ENCODE measurements at places on chromosomes 4 and X. TPM values are rescaled to one million over a fixed set of nuclear protein-coding genes. Genes with fewer than 3 reads are reported as not detected.

Gene MAB21L2
- total RNA-seq = not detected

Gene FAM193A
- 47.2 TPM for total RNA-seq

Gene RHOXF2B
- not detected for total RNA-seq

Gene SLC34A2
- total RNA-seq = not detected

GRCh38 chr4:1210971-1211370 is 38.0 kb downstream of the CTBP1 start:
- H3K27me3 ChIP-seq = no peaks in the 10 kb centered on the region
- H3K4me1 ChIP-seq = peaks cover 7% of the 10 kb centered on the region
- no peak overlapping the region for H3K27ac ChIP-seq
- no peak overlapping the region for H3K4me3 ChIP-seq

DNA sequence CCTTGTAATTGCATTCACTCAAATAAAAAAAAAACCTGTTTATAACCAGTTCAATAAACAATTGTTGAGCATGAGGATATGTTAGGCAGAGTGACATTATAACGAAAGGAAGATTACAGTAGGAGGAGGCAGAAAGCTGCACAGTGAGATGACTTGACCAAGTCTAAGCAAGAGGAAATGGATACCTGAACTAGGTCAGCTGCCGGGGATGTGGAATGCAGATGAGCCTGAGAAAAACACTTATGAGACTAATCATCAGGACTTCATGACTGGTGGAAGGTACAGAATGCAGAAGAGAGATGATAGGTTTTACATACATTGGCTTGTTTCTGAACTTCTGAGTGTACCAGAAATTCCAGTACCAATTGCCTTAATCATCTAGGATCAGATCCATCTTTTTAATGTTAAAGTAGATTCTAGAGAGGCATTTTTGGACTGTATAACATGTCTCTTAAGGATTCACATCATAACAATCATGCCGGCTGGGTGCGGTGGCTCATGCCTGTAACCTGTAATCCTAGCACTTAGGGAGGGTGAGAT is 208.1 kb upstream of the PPP3CA start:
- no peak overlapping the region for H3K27ac ChIP-seq
- no peak for DNase-seq
- no peaks in the 10 kb centered on the region for H3K36me3 ChIP-seq
- H3K4me3 ChIP-seq = no peak overlapping the region
- no peaks in the 10 kb centered on the region for H3K27me3 ChIP-seq
- no peaks in the 10 kb centered on the region for H3K4me1 ChIP-seq

DNA sequence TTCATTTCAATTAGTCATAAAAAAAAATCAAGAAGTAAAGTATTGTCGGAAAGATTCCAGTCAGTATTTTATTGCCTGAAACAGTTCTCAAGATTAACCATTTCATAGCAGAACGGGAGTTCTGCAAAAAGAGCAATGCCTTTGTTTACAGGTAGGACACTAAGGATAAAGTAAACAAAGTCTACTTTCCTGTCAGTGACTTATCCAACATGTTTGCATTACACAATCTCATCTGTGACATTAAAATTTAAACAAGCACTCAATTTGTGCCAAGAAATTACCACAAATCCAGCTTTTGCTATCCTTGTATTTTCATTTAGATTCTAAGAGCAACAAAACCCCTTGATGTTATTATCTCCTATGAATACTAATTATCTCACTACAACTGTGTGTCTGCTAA is 306.5 kb upstream of the LDB2 start:
- H3K36me3 ChIP-seq = no peaks in the 10 kb centered on the region
- H3K4me1 ChIP-seq = no peaks in the 10 kb centered on the region
- H3K27ac ChIP-seq = no peak overlapping the region
- no peak overlapping the region for H3K4me3 ChIP-seq

DNA sequence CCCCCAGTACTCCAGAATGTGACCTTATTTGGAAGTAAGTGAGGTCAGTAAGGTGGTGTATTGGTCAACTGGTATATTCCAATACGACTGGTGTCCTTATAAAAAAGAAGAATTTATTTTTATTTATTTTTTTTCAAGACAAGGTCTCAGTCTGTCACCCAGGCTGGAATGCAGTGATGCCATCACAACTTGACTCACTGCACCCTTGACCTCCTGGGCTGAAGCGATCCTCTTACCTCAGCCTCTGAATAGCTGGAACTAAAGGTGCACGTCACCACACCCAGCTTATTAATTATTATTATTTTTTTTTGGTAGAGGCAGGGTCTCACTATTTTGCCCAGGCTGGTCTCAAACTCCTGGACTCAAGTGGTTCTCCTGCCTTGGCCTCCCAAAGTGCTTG is 115.1 kb upstream of the PITX2 start:
- H3K27me3 ChIP-seq = no peaks in the 10 kb centered on the region
- H3K27ac ChIP-seq = no peak overlapping the region
- H3K36me3 ChIP-seq = no peaks in the 10 kb centered on the region
- H3K4me3 ChIP-seq = no peak overlapping the region
- no peaks in the 10 kb centered on the region for H3K4me1 ChIP-seq

- no peak overlapping the region for H3K4me3 ChIP-seq
- H3K27ac ChIP-seq = no peak overlapping the region
- H3K27me3 ChIP-seq = no peaks in the 10 kb centered on the region
- H3K36me3 ChIP-seq = no peaks in the 10 kb centered on the region
- H3K4me1 ChIP-seq = no peaks in the 10 kb centered on the region
- DNase-seq = no peak
Measured at GRCh38 chr4:128427832-128428366, 140.3 kb upstream of the PGRMC2 start.

- no peaks in the 10 kb centered on the region for H3K36me3 ChIP-seq
- no peaks in the 10 kb centered on the region for H3K27me3 ChIP-seq
- DNase-seq = no peak
- peaks cover 7% of the 10 kb centered on the region for H3K4me1 ChIP-seq
- no peak overlapping the region for H3K27ac ChIP-seq
Measured at GRCh38 chr4:124710015-124710741, 2.4 kb downstream of the ANKRD50 start.

- H3K4me1 ChIP-seq = no peaks in the 10 kb centered on the region
- DNase-seq = no peak
- no peaks in the 10 kb centered on the region for H3K36me3 ChIP-seq
- no peak overlapping the region for H3K4me3 ChIP-seq
- H3K27ac ChIP-seq = no peak overlapping the region
- H3K27me3 ChIP-seq = no peaks in the 10 kb centered on the region
Measured at GRCh38 chr4:171203425-171203824, 609.8 kb upstream of the GALNTL6 start.

- H3K4me3 ChIP-seq = no peak overlapping the region
- no peaks in the 10 kb centered on the region for H3K36me3 ChIP-seq
- DNase-seq = no peak
- H3K27ac ChIP-seq = no peak overlapping the region
- no peaks in the 10 kb centered on the region for H3K4me1 ChIP-seq
Measured at GRCh38 chrX:127861611-127862010, 190.6 kb downstream of the ACTRT1 start.

Data from naive thymus-derived CD4-positive, alpha-beta T cell (primary cell).